ENCODE measurements at places on chromosomes 6 and 20.

DNA sequence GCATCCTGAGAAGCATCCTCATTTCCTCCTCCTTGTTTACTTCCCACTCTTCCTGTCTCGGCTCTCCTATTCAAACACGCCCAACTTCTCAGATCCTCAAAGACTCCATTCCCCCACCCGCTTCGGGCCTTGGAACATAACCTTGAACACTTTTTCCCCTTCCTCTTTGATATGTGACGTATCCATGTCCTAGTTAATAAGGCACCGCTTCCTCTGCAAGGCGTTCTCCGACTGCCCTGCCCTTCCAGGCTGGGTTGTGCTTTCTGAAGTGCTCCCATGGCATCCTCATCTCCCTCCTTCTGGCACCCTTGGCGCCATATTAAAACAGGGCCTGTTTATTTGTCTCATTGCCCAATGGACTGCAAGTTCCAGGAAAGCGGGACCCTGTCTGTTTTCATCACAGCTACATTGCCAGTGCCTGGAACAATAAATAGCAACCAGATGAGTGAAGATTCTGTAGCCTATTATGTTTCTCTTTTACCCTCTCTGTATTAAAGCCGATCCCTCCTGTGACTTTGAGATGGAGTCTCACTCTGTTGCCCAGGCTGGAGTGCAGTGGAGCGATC is 115.3 kb upstream of the TRAF3IP2 start:
- no peak for DNase-seq

GRCh38 chr6:161493576-161494118 is 219.8 kb upstream of the AGPAT4 start:
- no peak for DNase-seq

DNA sequence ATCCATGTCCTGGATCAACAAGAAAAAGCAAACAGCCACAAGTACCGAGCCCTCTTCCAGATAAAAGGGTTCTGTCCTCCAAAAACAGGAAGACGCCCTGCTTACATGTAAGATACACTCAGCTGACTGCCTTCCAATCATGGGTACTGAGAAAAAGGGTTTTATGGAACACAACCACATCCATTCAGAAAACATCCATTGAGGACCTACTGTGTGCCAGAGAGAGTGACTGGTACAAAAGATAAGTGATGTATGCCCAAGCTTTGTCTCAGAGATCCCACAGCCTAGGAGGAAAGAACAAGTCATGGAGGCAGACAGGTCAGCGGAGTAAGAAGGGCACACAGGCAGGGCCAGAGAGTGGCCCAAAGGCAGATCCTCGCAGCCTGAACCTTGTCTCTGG is 94.8 kb upstream of the SSTR4 start:
- no peak for DNase-seq

DNA sequence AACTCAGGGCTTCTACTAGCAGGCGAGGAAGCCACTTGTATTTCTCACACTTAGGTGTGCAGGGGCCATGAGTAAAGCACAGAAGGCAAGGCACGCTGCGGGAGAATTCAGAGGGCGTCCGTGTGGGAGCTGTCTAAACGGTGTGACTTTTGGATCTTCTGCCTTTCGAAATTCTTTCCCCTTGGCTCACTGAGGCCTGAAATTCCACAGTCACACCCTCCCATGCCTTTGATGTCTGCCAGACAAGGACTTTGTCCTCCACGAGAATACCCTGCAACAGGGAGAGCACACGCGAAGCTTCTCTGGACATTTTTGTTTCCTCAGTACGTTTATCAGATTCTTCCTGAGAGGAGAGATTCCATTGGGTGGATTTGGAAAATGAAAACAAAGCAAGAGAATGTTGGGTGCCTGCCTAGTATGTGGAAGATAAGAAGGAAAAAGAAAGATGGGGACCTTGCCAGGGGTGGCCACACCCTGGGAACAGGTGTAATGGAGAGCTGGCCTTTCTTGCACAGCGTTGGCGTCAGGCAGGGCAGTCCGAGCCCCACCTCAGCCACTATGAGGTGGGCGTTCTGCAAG is 235.7 kb downstream of the MYLK4 start:
- no peak for DNase-seq

- DNase-seq = no peak
Measured at GRCh38 chr20:63188641-63189321, 27.1 kb downstream of the YTHDF1 start.

GRCh38 chr20:60402189-60403058 is 444.2 kb downstream of the CDH26 start:
- DNase-seq = no peak

DNA sequence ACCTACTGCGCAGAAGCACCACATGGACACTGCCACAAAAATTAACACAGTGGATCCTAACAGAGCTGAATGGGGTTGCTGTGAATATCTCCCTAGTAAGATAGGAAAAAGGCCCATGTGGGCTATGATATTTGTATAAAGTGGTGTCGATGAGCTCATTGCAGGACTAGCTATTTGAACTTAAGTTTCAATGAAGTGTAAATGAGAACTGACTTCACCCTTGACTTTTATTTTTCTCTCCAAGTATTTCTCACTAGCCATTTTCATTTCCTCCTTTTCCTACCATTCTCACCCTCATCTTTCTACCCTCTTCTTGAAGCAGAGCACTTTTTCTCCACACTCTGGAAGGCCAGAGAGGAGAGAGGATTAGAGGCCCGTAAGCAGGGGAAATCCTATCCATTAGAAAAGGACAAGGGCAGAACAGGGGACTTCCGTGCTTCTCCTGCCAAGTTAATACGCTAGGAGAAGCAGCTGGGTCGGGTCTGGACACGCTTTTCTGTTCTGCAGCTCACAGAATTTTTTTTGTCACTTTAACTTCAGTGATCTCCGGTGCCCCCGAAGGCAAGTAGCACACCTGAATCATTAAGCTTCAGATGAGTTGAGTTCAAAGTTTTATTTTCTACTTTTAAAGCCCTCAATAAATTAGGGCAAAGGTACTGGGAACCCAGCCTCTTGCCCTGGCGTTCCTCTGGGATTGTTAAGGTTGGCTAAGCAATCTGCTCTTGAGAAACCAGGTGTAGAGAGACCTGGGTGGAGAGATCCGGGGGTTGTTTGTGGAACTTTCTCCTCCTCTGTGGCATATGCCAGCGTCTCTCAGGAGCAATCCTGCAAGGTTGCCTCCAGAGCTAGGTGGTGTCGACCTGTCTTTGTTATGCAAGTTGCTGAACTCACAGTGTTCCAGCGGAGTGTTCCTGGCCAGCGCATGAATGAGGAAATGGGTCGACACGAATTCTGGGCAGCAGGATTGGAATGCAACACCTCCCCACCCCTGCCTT is 56.2 kb upstream of the ARID1B start:
- DNase-seq = no peak

DNA sequence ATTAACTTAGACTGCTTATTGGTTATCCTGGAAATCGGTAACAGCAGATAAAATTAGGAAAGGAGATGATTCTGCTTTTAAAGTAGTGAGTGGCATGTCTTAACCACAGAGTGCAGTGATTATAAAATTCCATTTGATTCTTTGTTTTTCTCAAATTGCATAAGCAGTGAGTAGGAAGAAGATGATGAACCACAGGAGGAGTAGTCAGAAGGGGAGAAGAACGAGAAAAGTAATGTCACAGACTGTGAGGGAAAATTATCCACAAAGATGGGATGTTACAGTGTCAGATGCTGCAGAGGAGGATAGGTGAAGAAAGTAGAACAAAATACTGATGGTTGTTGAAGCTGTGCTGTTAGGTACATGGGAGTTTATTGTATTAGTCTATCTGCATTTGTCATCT is 63.0 kb downstream of the ITCH start:
- no peak for DNase-seq

- no peak for DNase-seq
Measured at GRCh38 chr6:125481056-125481455, 179.3 kb upstream of the HDDC2 start.

- DNase-seq = peak; percentile 16
Measured at GRCh38 chr6:54267798-54268197, 40.4 kb upstream of the TINAG start.

GRCh38 chr20:60091305-60091704 is 133.1 kb downstream of the CDH26 start:
- no peak for DNase-seq

DNA sequence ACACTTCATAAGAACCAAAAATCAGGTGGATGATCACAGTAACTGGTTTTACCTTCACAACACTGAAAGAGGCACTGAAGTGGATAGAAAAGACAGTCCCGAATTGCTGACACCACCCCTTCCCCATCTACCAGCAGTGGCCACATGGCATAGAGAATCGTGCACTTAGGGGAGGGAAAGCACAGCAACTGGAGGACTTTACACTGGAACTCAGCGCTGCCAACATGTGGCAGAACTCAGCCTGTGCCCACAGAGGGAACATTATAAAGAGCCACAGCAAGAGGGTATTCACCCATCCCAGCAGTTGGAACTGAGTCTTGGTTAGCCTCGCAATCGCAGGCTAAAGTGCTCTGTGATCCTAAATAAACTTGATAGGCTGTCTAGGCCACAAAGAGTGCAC is 6.5 kb upstream of the KIAA1586 start:
- no peak for DNase-seq

DNA sequence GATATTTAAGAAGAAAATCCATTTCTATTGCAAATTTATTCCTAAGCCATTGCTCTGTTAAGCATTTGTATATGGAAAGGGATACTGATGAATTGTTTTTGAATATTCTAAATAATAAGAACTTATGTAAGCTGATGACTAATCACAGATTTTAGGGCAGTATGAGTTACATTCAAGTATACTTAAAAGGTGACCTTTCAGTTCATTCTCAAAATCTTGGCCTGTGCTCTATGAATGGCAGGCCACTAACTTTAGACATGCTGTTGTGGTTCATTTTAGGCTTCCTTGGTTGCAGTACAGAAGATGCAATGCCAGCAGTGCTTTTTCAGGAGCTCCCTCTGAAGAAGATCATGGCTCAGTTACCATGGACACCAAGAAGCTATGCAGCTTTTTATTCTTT is 380.4 kb downstream of the CENPW start:
- DNase-seq = no peak

DNA sequence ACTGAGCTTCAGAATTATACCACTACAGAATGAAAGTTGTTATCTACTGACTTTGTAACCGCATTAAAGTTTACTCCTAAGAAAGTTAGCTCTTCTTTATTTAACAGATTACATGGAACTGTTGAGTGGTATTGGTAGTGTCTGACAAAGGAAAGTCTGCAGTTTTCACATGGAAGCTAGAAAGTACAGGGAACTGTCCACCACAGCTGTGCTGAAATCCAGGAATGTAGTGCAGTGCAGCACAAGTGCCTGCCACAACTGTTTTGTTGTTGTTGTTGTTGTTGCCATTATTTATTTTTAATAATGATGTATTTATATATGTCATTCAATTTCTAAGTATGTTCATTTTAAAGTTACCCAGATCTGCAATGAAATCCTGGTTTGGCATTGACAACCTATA is 464.9 kb downstream of the TBC1D32 start:
- DNase-seq = no peak

- no peak for DNase-seq
Measured at GRCh38 chr6:11213422-11214021, 18.9 kb downstream of the NEDD9 start.

DNA sequence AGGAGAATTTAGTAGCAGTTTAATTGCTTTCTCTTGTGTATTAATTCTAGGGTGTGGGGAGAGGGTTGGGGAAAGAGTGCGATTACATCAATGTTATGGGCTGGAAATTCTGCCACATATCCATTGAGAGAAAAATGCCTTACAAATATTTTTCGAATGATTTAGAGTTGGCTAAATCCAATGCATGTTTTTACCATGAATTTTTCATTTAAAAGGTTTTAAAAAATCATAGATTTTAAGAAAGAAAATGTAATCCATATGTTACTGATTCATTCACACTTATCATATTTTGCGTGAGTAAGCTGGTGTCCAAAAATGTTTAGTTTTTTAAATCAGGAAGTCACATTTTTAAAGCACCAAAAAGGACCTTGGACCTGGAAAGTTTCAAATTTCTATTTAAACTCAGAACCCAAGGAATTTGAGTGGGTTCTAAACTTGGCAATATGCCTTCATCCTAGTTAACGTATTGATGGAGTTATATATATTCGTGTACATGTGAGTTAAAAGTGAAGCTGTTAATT is 627.4 kb upstream of the CITED2 start:
- no peak for DNase-seq

DNA sequence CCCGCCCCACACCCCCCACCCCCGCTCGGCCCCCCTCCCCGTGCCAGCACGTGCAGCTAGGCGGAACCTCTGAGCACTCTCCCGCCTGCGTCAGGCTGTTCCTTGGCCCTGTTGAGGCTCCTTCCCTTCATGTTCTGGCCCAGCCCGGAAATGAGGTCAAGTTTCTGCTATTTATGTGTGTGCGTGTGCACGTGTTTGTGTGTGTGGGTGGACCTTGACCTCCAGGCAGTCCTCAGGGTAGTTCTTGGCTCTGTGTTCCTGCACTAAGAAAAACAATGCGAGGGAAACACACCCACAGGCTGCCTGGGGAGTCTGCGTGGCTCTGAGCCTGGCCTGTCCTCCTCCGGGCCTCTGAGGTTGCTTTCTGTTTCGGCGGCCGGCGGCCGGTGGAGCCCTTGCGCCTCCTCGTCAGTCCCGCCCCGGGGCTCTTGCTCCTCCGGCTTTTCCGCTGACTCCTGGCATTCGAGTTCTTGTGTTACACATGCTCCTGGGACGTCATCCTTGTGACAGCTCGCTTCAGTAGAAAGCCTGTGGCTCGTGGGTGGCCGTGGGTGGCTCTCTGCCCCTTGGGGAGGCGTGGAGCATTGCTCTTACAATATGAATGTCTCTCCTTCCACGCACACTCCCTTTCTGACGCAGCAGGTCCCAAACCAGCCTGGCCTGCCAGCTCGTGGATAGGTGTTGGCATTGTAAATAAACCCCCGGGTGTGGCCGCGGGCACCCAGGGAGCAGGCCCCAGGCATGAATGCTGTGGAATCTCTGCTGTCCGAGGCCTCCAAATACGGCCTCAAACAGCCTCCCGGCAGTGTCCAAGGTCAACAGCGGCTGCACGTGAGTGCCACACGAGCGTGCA is 10.0 kb downstream of the SLCO4A1 start:
- DNase-seq = no peak

- DNase-seq = no peak
Measured at GRCh38 chr6:166905505-166906134, 50.7 kb downstream of the RNASET2 start.

- no peak for DNase-seq
Measured at GRCh38 chr20:20447196-20447595, 79.3 kb downstream of the INSM1 start.

GRCh38 chr20:4021906-4022305 is 6.5 kb upstream of the RNF24 start:
- no peak for DNase-seq

DNA sequence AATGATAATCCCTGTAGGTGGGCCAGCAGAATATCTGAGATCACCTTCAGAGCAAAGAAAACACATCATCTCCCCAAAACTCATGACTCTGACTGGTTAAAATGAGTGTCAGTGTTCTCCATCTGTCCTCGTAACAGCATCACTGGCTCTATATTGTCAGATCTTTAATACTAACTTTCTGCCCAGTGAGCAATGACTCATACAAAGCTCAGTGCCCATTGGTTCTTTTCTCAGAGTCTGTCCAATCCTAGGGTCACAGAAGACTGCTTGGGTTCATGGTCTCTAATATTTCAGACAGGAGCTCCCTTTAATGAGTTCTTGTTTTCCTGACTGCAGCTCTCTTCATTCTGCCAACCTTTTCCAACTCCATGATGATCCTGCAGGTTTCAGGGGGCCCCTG is 36.4 kb downstream of the HLA-DPB1 start:
- no peak for DNase-seq

GRCh38 chr6:140438346-140438735 is 1063.9 kb upstream of the CITED2 start:
- no peak for DNase-seq

GRCh38 chr6:169543704-169544103 is 158.1 kb downstream of the WDR27 start:
- no peak for DNase-seq

Measured in NCI-H1436 (cell line).